ENCODE measurements at places on chromosomes 7 and 10.
A peak's percentile ranks its signal among the peaks of the same experiment; 100 is the strongest.

DNA sequence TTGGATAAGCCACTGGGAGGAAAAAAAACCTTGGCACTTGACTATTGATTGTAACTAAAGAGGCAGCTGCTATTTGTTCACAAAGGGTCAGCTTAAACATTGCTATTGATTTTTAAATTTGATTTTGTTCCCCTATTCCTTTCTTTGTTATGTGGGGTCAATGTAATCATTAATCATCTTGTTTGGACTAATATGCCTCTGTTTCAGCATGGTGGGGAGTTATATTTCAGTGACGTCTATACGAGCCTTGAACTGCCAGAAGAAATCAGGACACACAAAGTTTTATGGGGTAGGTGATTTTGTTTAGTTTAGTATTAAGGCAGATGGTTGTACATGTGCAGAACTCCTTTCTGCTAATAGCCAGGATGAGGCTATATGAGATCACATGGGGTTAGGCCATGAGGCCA, 7.5 kb downstream of the AS3MT start:
- DNase-seq: no peak

GRCh38 chr10:46255801-46256747, 30.7 kb upstream of the ANTXRL start:
- DNase-seq: peak; percentile 22

DNA sequence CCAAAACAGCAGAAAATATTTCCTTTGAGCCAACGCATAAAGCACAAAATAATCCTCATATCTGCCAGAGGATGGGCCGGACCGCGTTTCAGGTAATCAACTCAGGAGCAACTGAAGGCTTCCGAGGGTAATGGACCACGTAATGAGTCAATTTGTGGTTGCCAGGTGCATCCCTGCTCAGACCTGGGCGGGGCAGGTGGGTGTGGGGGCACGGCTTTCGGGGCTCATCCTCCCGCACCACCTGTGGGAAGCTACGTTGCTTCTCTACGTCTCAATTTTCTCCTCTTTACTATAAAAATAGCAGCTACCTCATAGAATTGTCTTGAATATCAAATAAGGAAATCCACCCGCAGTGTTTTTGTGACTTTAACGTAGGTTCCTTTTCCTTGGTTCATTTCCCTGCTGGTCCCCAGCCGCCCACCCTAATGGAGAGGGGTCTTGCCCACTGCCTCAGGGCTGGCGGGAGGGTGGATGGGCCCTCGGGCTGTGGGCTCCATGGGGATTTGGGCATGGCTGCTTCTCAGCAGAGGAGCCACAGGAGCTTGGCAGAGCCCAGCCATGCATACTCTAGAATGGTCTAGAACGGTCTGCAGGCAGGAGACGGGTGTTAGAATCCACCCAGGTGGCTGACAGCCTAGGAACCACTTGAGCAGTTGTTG, 324.7 kb downstream of the ADARB2 start:
- DNase-seq: no peak

- DNase-seq: no peak
Observed at GRCh38 chr10:48215486-48216203, 58.9 kb downstream of the FRMPD2 start.

- DNase-seq: no peak
Observed at GRCh38 chr10:53269482-53269881, 496.9 kb upstream of the MBL2 start.

DNA sequence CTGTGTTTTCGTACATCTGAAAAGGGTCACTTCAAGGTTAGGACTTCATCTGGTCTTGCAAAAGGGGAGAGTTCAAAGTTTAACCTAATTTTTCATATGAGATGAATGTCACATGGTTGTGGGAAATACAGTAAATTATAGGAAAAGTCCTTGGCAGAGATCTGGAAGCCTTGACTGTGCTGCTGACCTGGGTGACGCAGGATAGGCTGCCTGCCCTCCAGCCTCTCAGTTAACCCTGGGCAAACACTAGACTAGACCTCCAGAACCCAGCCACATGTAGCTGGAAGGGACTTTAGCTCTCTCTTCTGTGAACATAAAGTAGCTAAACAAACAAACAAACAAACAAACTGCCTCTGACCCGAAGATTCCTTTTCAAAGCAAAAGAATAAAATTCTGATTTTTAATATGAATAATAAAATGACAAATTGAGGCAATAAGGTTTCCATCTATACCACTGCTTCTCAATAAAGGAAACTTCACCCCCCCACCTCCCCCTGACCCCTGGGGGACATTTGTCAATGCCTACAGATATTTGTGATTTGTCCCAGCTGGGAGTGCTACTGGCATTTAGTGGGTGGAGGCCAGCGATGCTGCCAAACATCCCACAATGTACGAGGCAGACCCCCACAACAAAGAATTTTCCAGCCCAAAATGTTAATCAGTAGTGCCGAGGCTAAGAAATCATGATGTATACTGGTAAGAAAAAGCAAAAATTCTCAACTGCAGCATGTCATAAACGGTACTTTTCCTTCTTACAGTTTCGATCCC, 75.2 kb upstream of the PRR15 start:
- no peak for DNase-seq

DNA sequence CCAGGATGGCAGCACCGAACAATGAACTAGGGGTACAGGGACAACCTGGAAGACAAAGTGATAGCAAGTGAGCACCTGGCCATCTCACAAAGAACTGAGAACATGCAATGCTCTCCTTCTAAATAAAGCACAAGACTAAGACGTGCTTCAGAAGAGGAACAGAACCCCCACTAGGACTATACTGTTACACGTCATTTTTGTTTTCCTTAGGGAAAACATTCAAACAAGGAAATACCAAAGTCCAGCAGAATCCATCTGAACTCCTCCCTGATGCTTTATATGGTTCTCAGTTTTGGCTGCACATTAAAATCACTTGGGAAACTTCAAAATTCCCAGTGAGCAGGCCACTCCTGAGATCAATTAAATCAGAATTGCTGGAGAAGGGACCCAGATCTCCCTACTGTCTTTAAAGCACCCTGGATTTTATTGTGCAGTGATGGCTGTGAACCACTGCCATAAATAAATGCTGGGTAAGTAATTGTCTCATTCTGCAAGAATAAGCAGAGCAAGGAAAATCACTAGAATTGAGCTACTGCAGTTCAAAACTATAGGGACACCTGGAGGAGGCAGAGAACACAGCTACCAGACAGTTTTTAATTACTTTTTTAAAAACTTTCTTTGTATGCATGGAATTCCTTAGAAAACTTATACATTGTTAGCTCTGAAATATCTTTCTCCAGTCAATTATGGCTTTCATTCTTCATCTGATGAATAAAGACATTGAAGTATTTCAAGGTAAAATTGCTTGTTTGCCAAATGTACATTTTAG, 866.5 kb upstream of the GHITM start:
- DNase-seq: no peak

GRCh38 chr7:82762880-82763279, 319.3 kb upstream of the CACNA2D1 start:
- no peak for DNase-seq

DNA sequence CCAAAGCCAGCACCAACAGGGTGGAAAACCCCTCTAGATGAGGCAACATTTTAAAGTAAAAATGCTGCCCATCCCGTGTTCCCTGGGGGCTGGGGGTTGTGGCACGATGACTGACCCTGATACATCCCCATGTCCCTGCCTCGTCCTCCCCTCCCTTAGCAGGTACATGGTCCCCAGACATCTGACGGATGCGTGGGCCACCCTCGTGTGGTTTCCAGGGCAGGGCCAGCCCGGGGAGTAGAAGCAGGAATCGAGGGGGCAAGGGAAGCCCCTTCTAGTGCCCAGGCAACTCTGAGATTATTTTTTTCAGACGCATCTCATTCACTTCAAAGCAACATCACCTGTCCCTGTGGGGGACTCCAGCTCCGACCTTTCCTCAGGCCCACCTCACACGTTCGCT, 3.5 kb downstream of the TMEM130 start:
- no peak for DNase-seq

- DNase-seq: peak; percentile 78
Observed at GRCh38 chr7:144834641-144835144, 1.2 kb downstream of the TPK1 start.

DNA sequence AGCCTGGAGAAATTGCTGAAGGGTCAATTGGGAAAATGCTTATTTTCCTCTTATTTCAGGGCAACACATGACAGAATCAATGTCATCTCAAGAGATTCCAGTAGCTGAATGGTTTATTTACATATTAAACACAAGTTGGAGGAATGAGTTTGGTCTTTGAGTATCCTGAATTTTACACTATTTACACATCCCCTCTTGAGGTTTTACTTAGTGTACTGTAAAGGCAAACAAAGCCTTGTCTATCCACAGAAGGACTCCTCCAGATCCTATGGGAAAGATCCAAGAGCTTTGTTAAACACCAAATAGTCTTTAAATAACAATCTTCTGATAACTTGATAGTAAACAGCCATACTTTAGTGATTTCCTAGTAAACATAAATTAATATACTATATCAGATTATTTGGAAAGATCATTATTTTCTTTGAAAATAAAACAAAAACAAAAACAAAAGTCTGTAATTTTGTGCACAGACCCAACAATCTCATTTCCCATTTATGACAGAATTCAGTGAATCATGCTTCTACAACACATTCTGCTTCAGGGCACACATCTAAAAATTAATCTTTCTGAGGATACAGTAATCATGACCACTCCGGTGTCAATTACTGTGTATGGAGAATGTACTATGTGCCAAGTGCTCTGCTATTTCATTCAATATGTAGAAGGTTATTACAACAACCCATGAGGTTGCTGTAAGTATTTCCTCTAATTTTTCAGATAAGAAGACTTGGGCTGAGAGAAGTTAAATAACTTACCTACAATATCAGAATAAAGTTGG, 575.0 kb upstream of the LRRTM3 start:
- DNase-seq: no peak

- no peak for DNase-seq
Observed at GRCh38 chr10:89203237-89203636, 3.9 kb downstream of the CH25H start.

DNA sequence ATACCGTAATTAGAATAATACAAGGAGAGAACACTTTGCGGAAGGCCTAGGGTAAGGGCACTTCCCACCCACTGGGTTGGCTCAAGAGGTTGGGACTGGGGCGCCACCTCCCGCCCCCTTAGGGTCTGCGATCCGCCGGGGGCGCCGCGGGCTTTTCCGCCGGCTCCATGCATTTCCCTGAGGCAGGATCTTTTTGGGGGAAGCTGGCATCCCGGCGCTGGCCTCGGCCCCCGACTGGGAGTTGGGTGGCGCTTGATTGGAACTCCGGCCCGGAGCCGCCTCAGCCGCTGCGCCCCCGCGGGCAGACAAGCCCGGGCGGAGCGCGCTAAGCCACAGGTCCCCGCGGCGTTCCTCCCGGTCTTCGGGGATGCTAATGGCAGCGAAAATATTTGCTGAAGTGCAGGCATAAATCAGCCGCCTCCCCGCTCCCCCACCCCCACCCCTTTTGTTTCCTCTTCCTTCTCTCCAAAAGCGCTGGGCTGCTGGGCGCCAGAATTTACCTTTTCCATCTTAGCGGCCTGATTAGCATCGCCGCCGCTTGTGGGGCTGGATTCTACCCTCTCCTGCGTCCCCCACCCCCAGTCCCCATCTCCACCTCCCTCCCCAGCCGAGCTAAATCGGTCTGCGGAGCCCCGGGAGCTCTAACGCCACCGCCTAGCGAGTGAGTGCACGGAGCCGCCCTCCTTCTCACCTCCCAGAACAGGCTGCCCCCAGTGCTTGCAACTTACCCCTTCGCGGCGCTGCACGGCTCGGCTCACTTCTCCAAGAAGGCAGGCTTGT, 5.1 kb downstream of the UNC5B start:
- DNase-seq: no peak

GRCh38 chr7:44920119-44920518, 34.8 kb upstream of the PURB start:
- no peak for DNase-seq

DNA sequence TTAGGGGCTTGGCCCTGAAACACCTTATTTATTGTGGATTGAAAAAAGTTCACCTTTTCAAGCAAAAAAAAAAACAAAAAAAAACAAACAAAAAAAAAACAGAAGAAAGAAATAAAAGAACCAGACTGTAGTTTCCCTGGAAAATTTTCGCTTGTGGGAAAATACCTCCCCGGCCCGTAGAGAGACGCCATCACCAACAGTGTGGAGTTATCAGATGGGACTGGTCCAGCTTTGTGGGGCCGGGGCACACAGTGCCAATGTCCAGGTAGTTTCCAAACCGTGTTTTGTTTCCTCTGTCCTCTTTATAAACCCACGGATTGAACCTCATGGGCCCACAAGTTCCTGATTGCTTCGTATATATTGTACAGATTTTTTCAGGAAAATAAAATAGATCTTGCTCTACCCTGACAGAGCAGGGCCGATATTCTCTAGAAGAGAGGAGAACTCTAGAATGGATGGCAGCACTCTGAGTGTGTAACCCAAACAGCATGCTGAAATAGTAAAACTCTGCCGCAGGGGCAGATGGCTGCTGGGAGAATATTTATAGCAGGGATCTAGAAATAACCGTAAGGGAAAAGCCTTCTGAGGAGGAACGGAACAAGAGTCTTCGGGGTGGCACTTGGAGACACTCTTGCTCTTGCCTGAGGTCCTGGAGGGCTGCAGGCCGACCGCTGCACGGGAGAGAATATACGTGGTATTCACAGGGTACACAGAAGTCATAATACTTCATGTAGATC, 241.0 kb downstream of the FRMD4A start:
- DNase-seq: no peak

- DNase-seq: no peak
Observed at GRCh38 chr7:71770269-71770907, 638.4 kb downstream of the GALNT17 start.

DNA sequence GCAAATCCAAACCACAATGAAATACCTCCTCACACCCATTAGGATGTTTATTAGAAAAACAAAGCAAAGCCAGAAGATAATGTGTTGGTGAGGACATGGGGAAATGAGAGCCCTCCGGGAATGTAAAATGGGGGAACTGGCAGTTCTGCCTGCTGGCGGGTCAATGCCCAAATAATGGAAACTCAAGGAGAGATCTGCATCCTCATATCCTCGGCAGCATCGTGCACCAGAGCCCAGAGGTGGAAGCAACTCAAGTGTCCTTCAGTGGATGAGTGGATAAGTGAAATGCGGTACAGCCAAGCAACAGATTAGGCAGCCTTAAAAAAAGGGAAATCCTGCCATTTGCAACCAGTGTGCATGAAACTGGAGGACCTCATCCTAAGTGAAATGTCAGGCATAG, 325.2 kb downstream of the WDR37 start:
- no peak for DNase-seq

GRCh38 chr7:48245751-48246472, 74.7 kb downstream of the ABCA13 start:
- DNase-seq: no peak

DNA sequence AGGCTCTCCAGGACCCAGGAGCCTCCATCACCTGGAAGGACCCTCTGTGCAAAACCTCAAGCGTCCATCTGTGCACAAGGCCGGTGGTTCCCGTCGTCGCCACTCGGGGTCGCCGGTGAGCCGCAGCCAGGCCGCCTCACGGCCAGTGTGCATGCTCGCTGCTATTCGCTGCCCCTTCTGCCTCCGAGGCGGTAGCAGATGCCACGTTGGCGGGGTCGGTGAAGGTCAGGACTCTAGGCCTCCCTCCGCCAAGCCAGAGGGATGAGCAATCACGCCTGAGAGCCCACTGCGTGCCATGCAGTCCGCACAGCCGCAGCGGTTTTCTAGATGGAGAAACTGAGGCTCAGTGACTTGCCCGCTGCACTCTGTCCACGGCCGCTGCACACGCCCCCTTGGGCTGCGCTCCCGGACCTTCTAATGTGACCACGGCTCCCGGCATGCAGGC, 5.7 kb downstream of the UPK3B start:
- no peak for DNase-seq
